ENCODE measurements at places on chromosomes 11 and 22.

DNA sequence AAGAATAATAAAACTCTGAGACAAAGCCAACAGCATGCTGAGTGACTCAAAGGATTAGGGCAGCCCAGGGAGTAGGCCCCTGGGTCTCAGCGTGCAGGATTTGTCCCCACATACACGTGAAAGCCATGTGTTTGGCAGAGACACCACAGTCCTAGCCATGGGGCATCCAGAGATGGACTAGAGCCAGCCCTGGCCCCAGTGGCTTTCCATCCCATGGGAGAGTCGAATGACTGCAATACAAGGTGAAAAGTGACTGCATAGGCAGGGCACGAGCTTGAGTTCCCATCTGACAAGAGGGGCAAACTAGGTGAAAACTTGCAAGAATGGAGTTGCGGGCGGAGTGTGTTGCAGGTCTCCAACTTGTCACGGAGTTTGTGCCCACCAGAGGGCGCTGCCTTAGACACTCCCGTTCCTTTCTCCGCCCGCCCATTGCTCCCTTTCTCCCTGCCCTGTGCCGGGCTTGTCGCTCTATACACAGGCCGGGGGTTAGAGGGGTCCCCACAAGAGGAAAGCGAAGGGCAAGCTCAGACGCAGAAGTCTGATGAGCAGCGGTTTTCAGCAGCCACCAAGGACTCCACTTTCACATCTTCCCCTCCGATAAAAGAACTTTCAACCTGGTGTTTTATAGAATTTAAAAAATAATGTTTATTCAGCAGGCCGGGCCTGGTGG, 24.2 kb downstream of the TSKU start:
- peak; percentile 91 for DNase-seq

GRCh38 chr11:7657306-7658025, 15.8 kb downstream of the CYB5R2 start:
- peak; percentile 43 for DNase-seq

DNA sequence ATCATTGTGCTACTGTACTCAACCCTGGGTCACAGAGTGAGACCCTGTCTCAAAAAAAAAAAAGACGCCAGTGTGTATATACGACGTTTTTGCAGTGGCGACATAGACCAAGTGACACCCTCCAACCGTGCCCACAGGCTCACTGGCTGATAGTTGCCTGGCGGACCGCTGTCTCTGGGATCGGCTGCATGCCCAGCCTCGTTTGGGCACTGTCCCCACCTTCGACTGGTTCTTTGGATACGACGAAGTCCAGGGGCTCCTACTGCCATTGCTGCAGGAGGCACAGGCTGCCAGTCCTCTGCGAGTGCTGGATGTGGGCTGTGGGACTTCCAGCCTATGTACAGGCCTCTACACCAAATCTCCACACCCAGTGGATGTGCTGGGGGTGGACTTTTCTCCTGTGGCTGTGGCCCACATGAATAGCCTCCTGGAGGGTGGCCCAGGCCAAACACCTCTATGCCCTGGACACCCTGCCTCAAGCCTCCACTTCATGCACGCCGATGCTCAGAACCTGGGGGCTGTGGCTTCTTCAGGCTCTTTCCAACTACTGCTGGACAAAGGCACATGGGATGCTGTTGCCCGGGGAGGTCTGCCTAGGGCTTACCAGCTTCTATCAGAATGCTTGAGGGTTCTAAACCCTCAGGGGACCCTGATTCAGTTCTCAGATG, 1.3 kb downstream of the CSKMT start:
- DNase-seq = peak; percentile 32

DNA sequence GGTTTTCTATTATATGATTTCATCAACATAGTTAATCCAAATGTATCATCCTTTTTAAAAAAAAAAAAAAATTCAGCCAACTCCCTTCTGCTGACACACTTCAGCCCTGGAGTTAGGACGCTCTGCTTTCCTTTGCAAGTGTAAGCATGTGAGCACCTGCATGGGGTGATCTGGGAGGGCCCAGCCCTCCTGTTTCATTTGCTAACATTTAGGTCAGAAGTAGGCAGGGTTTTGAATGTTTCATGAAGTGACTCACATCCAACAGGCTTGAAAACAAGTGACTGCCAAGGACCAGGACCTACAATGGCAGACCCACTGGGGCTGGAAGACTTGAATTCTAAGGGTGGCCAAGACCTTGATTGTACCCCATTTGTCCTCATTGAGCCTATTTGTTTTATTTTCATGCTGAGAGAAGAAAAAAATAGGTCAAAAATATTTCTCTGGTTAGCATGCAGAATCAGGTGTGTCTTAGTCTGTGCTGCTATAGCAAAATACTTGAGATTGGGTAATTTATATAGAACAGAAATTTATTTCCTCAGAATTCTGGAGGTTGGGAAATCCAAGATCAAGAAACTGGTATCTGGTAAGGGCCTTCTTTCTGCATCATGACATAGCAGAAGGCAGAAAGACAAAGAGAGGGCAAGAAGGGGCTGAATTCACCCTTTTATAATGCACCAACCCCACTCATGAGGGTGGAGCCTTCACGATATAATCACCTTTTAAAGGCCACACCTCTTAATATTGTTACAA, 137.6 kb downstream of the CD44 start:
- DNase-seq = peak; percentile 58

GRCh38 chr22:26672060-26672471, 14.7 kb downstream of the MIAT start:
- DNase-seq = peak; percentile 42

- no peak for DNase-seq
Measured at GRCh38 chr11:17171916-17172315, 35.9 kb downstream of the PIK3C2A start.

GRCh38 chr11:12841946-12842630, 167.0 kb upstream of the RASSF10 start:
- no peak for DNase-seq

GRCh38 chr11:116199182-116199581, 573.6 kb downstream of the BUD13 start:
- DNase-seq = no peak

- no peak for DNase-seq
Measured at GRCh38 chr11:61745781-61746441, 6.5 kb upstream of the MYRF start.

GRCh38 chr22:46007848-46008261, 30.9 kb upstream of the WNT7B start:
- DNase-seq = no peak

DNA sequence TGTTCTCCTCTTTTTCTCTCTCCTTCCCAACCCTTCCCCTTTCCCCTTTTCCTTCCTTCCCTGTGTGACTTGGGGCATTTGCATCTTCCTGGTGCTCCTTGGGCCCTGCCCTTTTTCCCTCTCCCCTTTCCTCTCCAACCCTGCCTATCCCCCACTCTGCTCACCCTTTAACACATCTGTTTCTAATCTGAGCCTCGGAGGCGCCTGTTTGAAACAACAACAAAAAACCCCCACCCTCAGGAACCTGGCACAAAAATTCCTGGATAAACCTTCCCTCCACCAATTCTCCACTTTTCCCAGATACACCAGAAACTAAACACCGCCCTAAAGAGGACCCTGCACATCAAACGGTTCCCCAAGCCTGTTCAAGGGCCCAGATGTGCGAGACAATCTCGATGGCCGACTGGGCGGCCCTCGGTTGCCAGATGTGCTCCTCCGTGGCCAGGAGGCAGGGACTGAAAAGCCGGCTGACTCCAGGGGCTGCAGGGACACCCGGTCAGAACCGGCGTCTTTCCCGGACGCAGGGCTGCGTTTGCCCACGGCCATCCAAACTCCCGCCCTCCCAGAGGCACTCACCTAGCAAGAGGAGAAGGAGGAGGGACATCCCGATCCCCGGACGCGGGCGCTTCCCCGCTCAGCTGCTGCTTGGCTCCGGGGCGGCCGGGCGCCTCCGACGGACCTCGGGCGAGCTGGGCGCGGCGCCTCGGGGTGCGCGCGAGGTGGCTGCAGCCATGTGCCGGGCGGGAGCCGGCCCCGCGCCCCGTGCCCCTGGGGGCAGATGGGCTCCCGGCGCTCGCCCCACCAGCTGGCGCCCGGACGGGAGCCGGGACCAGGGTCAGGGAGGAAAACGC, 486 bp downstream of the CLMP start:
- DNase-seq = peak; percentile 27

GRCh38 chr22:50318698-50319411, 8.0 kb downstream of the DENND6B start:
- DNase-seq = no peak

GRCh38 chr11:123628936-123629683, 25.3 kb downstream of the SCN3B start:
- no peak for DNase-seq

DNA sequence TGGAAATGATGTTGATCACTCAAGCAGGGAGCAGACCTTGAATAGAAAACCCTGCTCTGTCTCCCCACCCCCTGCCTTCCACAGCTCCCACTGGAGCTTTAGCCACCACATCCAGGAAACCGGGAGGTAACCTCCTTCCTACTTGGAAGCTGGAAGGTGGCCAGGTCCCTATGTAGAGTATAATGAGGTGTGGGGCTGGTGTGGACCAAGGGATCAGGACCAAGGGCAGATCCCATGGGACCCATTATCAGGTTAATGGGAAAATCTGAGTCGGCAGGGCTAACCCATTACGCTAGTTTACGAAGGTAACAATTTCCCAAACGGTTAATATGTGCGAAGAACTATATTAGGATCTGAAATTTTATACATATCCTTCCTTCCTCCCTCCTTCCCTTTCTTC, 321.9 kb downstream of the MIAT start:
- DNase-seq = no peak

- DNase-seq = no peak
Measured at GRCh38 chr11:36041988-36042611, 98.2 kb downstream of the LDLRAD3 start.

- no peak for DNase-seq
Measured at GRCh38 chr11:64121663-64122410, 44.1 kb downstream of the MACROD1 start.

- DNase-seq = no peak
Measured at GRCh38 chr11:92909214-92909613, 60.2 kb upstream of the MTNR1B start.

- DNase-seq = peak; percentile 77
Measured at GRCh38 chr22:50271519-50271970, 1.4 kb upstream of the MAPK11 start.

DNA sequence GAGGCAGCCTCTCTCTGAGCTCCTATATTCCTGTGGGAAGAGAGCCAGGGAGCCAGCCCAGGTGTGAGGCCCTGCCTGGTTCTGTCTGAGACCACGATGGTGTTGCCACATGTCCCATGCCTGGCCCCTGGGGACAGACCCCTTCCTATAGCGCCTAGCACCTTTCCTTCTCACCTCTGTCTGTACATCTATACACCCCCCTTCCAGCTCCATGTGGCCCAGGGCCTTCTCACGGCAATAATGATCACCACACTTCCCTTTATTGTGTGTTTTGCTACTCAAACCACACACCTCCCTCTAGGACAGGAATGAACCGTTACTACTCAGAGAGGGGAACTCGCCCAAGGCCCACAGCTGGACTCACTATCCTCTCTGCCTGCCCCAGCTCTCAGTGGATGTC, 12.8 kb downstream of the CD82 start:
- DNase-seq = peak; percentile 24

- no peak for DNase-seq
Measured at GRCh38 chr22:29693161-29693560, 26.6 kb upstream of the CABP7 start.

DNA sequence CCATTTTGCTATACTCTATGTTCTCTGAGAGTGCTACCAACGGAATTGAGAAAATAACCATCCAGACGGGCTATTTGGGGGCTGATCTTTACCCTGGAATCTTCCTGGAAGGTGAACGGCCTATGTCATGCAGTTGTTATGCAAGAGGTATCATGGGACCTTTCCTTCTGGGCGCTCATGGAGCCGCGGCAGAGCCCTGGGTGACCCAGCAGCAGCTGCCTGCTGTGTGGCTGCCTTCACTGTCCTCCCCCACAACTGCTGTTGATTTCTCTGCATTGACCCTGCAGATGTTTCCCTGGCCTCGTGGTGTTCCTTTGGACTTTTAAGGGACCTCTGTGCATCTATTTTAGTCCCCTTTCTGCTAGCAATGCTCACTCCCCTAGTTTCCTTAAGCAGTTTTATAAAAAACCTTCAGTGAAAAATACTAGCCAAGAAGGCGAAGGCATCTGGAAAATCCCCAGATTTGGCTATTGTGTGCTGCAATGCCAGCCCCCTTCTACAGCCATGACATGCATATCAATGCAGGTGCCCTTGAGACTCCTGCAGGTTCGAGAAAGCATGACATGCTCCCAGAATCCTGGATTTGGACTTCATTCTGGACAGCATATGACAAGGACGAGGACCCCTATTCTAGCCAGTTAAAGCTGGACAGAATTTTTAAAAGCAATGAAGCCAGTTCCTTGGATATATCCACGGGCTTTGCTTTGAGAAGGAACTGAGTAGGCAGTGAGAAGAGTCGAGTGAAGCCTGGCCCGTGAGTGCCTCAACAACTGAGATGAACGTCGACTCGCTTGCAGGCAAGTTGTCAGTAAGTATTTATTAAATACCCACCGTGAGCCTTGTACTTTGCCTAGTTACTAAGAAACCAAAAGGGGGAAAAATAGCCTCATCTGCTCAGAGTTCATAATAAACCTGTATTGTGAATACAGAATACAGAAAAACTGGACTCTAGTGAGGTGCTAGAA, at the start of gene SLC25A18:
SLC25A18 (plus strand) TSS at position 593 of the 965 bp plus-strand sequence. CDS start 16,447 bp downstream, outside the sequence.
- no peak for DNase-seq

DNA sequence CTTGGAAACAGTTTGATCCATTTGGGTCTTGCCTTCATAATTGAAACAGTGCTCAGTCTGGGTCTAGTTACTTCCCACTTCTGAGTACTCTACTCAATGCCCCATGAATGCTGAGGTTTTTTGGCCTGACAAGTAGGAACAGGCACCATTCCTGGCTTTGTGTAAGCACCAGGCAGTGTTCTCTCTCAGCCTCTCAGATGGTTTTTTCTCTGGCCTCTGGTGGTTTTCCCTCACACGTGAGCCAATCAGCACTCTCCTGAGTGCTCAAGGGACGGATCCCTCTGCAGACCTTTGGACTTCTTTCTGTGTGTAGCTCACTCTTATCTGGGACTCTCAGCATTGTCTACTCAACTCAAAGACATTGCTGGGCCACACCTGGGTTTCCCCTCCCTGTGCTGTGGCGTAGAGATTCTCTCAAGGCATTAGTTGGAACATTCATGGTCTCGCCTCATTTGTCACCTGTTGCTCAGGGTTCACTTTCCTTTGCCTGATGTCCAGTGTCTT, 21.3 kb downstream of the SIK2 start:
- DNase-seq = no peak

- no peak for DNase-seq
Measured at GRCh38 chr22:44938886-44939285, 70.9 kb downstream of the PHF21B start.

DNA sequence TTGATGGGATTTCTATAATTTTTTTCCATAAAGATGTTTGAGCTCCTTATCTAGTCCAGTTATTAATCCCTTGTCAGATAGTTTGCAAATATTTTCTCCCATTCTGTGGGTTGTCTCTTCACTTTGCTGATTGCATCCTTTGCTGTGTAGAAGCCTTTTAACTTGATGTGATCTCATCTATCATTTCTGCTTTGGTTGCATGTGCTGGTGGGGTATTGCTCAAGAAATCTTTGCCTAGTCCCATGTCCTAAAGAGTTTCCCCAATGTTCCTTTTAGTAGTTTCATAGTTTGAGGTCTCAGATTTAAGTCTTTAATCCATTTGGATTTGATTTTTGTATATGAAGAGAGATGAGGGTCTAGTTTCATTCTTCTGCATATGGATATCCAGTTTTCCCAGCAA, 1.7 kb upstream of the IL2RB start:
- no peak for DNase-seq
